ENCODE measurements at places on chromosomes 1 and 21.

- peak; percentile 60 for DNase-seq
Measured at GRCh38 chr1:7218210-7218832, 433.1 kb downstream of the CAMTA1 start.

DNA sequence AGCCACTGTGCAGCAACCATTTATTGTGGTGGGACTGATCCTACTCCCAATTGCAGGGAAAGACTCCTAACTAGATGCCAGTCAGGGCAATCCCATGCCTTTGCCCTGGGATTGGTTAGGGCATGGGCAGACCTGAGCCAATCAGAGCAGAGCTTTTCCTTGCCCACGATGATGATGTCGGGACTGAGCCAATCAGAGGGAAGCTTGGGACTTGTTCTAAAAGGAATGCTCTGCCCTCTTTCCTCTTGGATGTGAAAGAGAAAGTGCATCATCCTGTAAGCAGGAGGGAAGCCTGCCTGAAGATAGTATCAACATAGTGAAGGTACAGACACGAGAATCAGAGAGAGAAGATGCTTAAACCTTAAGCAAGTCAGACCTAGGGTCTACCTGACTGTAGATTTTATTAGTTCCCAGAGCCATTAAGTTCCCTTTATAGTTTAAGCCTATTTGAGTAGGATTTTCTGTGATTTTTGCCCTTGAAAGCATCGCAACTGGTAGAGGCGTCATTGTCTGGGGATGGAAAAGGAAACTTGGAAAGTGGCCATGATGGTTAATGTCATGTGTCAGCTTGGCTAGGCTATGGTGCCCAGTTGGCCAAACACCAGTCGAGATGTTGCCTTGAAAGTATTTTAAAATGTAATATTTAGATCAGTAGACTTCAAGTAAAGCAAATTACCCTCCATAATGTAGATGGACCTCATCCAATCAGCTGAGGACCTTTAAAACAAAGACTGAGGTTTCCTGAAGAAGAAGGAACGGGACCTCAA lies 19.9 kb downstream of the IRF2BP2 start:
- DNase-seq = no peak

GRCh38 chr1:237287876-237288521 lies 246.0 kb downstream of the RYR2 start:
- no peak for DNase-seq

- no peak for DNase-seq
Measured at GRCh38 chr21:14863745-14864210, 201.0 kb downstream of the NRIP1 start.
